HS-5 (cell line): ENCODE measurements at places on chromosomes 2 and 18.

GRCh38 chr2:145860083-145860482 is 1340.2 kb upstream of the ZEB2 start:
- no peak for DNase-seq

GRCh38 chr2:123144082-123144481 is 881.0 kb upstream of the CNTNAP5 start:
- no peak for DNase-seq

- DNase-seq = no peak
Observed at GRCh38 chr2:68330691-68331090, 10.9 kb upstream of the CNRIP1 start.

DNA sequence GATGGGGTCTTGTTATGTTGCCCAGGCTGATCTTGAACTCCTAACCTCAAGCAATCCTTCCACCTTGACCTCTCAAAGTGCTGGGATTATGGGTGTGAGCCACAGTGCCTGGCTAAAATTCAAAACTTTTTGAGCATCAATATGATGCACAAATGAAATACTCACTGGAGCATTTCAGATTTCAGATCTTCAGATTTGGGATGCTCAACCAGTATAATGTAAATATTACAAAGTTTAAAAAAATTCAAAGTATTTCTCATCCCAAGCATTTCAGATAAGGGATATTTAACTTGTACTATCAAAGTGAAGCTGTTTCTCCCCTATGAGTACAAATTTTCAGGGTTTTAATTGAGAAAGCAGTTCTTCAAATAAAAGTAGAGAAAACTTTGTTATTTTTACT is 164.1 kb upstream of the CCDC68 start:
- DNase-seq = no peak

- peak; percentile 20 for DNase-seq
Observed at GRCh38 chr2:164061129-164061746, 325.4 kb upstream of the FIGN start.

DNA sequence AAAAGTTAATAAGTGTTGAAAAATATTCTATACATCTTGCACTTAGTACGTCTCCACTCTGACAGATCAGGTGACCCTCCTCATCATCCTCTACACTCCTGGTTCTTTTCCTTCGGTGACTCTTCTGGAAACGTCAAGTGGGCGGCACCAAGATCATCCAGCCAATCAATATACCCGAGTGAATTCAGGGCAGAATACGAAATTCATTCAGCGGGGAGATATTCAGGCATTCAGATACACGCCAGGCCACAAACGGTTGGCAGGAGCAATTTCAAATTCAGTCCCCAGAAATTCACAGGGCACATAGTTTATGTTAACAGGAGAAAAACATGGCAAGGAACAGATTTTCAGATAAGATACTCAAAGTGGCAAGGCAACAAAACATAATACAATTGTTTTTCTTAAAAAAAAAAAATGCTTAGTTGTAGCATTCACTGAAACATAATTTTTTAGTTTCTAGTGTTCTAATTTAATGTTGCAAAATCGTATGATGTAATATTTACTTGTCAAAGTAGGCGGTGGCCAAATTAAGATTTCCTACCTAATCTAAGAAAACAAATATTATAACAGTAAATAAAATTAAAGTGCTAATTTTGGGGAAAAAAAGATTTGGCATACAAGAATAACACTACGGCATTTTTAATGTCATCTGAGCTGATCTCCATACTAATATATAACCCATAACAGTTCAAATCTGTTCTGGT is 4.2 kb downstream of the CLK1 start:
- DNase-seq = no peak
